Activated CD4-positive, alpha-beta T cell treated with anti-CD3 and anti-CD28 coated beads, Interleukin-2, amount 10 ng/mL, durations not matched to agents 24 days and 14 days (primary cell): ENCODE measurements at places on chromosomes 12 and 14. TPM values are rescaled to one million over a fixed set of nuclear protein-coding genes. Genes with fewer than 3 reads are reported as not detected.

The RAD9B gene
- 0.37 and 0.95 TPM in 2 replicates for total RNA-seq

The STAB2 gene
- total RNA-seq: not detected in 2 replicates

The PLEKHD1 gene
- 0.12 TPM in 1 of 2 replicates, not detected in the other for total RNA-seq

GRCh38 chr12:104342147-104342546 is 38.6 kb downstream of the EID3 start:
- peaks cover 49% of the 10 kb centered on the region for H3K36me3 ChIP-seq
- H3K4me3 ChIP-seq: no peak overlapping the region
- no peaks in the 10 kb centered on the region for H3K27me3 ChIP-seq
- no peak overlapping the region for H3K27ac ChIP-seq
- no peak for DNase-seq

DNA sequence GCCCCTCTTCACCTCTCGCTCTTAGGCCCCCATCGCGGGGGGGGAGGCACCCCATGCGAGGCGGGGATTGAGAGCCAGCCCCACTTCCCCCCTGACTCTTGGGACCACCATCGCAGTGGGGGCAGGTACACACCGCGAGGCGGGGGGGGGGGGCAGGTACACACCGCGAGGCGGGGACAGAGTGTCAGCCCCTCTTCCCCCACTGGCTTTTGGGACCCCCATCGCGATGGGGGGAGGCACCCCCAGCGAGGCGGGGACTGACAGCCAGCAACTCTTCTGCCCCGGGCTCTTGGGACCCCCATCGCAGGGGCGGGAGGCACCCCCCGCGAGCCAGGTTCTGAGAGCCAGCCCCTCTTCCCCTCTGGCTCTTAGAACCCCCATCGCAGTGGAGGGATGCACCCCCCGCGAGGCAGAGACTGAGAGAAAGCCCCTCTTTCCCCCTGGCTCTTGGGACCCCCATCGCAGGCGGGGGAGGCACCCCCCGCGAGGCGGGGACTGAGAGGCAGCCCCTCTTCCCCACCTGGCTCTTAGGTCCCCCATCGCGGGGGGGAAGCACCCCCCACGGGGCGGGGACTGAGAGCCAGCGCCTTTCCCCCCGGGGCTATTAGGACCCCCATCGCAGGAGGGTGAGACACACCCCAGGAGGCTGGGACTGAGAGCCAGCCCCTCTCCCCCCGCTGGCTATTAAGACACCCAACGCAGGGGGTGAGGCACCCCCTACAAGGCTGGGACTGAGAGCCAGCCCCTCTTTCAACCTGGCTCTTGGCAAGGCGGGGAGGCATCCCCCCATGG is 196.5 kb upstream of the PZP start:
- no peak overlapping the region for H3K4me3 ChIP-seq
- no peak overlapping the region for H3K27ac ChIP-seq
- no peaks in the 10 kb centered on the region for H3K27me3 ChIP-seq
- no peak for DNase-seq
- peaks cover 4% of the 10 kb centered on the region for H3K36me3 ChIP-seq
- H3K4me1 ChIP-seq: no peaks in the 10 kb centered on the region

DNA sequence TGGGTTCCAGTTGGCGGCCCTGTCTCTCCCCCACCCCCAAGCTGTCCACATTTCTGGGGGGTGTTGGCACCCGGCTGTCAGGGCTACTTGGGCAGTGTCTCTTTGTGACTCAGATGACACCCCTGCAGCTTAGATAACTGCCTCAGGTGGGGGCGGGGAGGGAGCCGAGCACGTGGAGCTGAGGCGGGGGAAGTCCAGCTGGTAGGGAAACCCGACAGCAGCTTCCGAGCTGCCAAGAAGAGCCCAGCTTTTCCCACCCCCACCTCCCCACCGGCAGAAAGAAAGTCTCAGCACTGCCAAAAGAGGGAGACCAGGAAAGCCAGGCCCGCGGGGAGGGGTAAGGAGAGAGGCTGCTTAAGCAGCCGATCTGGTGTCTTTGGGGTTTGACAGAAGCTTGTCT is 1.4 kb downstream of the LRTM2 start:
- H3K36me3 ChIP-seq: no peaks in the 10 kb centered on the region
- DNase-seq: no peak
- H3K4me1 ChIP-seq: peaks cover 3% of the 10 kb centered on the region
- H3K4me3 ChIP-seq: no peak overlapping the region
- peaks cover 28% of the 10 kb centered on the region for H3K27me3 ChIP-seq

- H3K4me3 ChIP-seq: no peak overlapping the region
- no peaks in the 10 kb centered on the region for H3K4me1 ChIP-seq
- no peaks in the 10 kb centered on the region for H3K36me3 ChIP-seq
- no peak for DNase-seq
- no peaks in the 10 kb centered on the region for H3K27me3 ChIP-seq
Observed at GRCh38 chr14:62947301-62947700, 98.0 kb downstream of the KCNH5 start.
